AG09309 (cell line): ENCODE measurements at places on chromosomes 2 and 18.

GRCh38 chr2:31381601-31382000 lies 32.9 kb downstream of the XDH start:
- DNase-seq = no peak

DNA sequence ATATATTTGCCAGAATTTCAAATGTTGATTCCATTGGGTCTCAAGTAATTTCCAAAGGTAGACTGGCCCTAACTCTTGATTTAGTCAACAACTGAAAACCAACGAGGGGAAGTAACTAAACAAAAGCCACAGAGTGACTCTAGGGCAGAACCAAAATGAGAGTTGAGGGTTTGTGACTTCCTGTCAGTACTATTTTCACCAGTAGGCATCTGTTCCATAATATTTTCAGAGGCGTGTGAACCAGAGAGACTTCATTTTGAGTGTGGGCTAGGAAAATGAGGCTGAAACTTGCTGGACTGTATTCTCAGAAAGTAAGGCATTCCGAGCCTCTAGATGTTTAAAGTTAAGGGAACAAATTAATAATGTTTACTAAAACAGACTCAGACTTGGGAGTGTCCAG lies 70.6 kb downstream of the GDF7 start:
- DNase-seq = no peak

DNA sequence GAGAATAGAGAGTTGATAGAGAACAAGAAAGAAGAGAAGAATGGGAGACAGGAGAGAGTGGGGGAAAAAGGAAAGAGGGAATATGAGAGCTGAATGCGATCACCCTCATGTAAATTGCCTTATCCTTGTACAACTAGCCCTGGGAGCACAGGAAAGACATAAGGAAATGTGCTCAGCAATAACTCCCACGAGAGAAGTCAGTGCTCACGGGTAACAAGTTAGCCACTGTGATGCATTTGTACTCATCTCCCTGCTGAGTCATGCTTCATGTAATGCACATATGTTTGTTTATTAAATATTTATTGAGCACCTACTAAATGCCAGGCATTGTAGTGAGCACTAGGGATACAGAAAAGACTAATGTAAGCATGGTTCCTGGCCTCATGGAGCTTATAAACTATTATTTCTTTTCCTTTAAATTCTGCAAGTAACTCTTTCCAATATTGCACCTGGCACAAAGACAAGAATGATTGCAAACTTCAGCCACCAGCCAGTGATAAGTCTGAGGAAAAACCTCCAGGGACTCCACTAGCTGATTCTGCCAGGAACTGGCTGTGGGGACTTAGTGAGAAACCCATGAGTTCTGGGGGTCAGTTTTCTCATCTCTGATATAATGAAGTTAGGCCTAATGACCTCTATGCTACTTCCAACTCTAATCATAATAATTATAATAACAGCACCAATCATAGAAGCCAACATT lies 124.1 kb downstream of the LNPK start:
- DNase-seq = no peak

- no peak for DNase-seq
Observed at GRCh38 chr2:95056461-95057459, 31.3 kb downstream of the MAL start.

DNA sequence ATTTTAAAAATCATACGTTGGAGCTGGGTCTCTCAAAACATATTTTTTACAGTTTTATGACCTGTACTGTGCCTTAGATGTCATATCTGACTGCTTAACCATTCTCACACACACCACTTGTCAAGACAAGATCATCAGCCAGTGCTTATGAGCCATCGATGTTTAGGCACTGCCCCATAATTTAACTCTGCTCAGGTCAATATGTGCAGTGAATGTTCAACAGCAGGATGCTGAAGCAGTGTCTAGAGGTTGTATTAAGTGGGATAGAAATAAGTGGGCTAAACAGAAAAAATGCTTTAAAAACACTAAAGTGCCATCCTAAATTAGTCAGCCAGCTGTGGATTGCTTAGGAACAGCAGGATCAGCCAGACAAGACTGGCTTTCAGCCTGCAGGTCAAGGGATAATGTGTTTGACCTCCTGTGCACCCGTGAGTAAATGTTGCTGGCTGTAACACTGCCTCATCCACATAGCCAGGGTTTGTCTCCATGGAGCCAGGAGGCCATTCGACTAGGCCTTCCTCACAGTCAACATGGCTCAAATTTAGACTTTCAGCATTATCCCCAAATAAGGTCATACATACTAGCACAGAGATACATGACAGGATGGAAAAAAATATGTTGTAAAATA lies 139.0 kb upstream of the NXPH2 start:
- no peak for DNase-seq
